Pulmonary artery endothelial cell (primary cell): ENCODE measurements at places on chromosomes 2 and 18. TPM values are rescaled to one million over a fixed set of nuclear protein-coding genes. Genes with fewer than 3 reads are reported as not detected.

Gene PLGLB2
- 0.13 and 1.1 TPM in 2 replicates for total RNA-seq

Gene LHCGR
- not detected in 2 replicates for total RNA-seq

Gene SP9
- not detected in 2 replicates for total RNA-seq

Gene ACVR1C
- 0.07 TPM in 2 replicates for total RNA-seq

Gene KLHL29
- total RNA-seq: 4.2 and 5.6 TPM in 2 replicates

Gene GPR35
- total RNA-seq: 0.13 and 0.21 TPM in 2 replicates

Gene PUM2
- 47.5 and 55.4 TPM in 2 replicates for total RNA-seq

Gene MDH1B
- 0.26 and 0.35 TPM in 2 replicates for total RNA-seq

Gene BOLL
- total RNA-seq: not detected in 2 replicates

Gene NFU1
- 38.2 and 42.1 TPM in 2 replicates for total RNA-seq

Gene CXCR1
- not detected in 2 replicates for total RNA-seq

Gene RAB1A
- 114 and 122 TPM in 2 replicates for total RNA-seq

Gene ASXL2
- total RNA-seq: 5.1 and 6.6 TPM in 2 replicates

Gene ALK
- total RNA-seq: not detected in 2 replicates

Gene ABCB11
- total RNA-seq: 0.26 and 0.74 TPM in 2 replicates

Gene SH2D6
- 0.13 TPM in 1 of 2 replicates, not detected in the other for total RNA-seq

Gene KLHL30
- not detected in 2 replicates for total RNA-seq

Gene TGOLN2
- total RNA-seq: 132 and 163 TPM in 2 replicates

Gene CYS1
- total RNA-seq: 0.04 and 0.07 TPM in 2 replicates

Gene UGT1A10
- not detected in 2 replicates for total RNA-seq

Gene EML6
- 1.1 and 2.0 TPM in 2 replicates for total RNA-seq

Gene TEKT4
- not detected in 2 replicates for total RNA-seq

Gene DCC
- total RNA-seq: not detected in 2 replicates

Gene ZNF892
- 5.1 and 8.6 TPM in 2 replicates for total RNA-seq

Gene LCT
- total RNA-seq: not detected in 2 replicates

Gene VWC2L
- not detected in 2 replicates for total RNA-seq

Gene PARD3B
- total RNA-seq: 8.4 and 13.5 TPM in 2 replicates

Gene FAP
- total RNA-seq: 0.21 and 0.53 TPM in 2 replicates
